ENCODE measurements at places on chromosomes 1 and 21.

GRCh38 chr1:57234459-57234858, 189.4 kb downstream of the DAB1 start:
- DNase-seq: no peak

GRCh38 chr1:61808968-61809367, 66.7 kb downstream of the PATJ start:
- DNase-seq: no peak

DNA sequence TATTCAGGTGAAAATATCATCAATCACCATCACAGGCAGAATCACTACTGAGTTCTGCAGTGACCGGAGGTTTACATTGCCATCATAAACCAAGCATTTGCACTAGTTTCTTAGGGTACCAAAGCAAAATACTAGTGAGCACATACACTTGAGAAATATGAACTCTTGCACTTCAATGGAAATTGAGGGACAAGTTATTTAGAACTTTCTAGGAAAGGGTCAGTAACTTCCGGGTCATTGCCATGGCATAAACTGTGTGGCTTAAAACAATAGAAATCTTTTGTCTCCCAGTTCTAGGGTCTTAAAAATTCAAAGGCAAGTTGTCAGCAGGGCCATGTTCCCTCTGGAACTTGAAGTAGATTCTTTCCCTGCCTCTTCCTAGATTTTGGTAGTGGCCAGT, 197.5 kb downstream of the ZC3H11B start:
- no peak for DNase-seq

DNA sequence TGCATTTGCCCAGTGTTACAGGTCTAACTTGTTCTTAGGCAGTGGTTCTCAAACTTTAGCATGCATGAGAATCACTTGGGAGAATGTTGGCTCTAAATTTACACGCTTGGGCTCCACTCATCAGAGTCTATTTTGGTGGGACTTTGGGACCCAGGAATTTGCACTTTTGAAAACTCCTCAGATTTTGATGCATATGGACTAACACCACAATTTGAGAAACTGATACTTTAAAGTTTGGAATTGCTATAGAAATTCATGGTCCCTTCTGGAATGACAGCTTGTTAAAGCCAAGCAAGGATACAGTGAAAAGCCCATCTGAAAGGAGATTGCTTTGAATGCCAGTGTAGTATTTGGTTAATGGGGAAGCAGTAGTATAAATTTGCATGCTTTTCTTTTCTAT, 31.5 kb downstream of the GPR52 start:
- no peak for DNase-seq

DNA sequence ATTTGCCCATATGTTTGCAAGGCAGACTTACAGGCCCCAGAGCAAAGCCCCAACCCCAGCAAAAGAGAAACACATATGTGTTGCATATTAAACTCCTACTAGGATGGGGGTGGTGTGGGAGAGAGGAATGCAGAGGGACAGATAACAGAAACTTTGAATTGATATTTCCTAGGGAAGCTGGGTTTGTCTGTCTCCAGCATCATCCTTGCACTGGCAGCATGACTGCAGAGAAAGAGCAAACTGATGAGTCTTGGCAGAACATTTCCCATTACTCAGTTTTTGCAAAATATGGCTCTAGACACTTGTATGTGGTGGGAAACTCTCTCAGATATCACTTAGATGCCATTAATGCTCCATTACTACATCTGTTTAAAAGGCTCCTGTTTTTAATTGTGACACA, 43.8 kb upstream of the MARK1 start:
- no peak for DNase-seq

Measured in stimulated activated CD8-positive, alpha-beta memory T cell treated with anti-CD3 and anti-CD28 coated beads, Interleukin-4, amount 100 ng/mL, for 1 hour (primary cell).